ENCODE measurements at places on chromosomes 2 and 18.

DNA sequence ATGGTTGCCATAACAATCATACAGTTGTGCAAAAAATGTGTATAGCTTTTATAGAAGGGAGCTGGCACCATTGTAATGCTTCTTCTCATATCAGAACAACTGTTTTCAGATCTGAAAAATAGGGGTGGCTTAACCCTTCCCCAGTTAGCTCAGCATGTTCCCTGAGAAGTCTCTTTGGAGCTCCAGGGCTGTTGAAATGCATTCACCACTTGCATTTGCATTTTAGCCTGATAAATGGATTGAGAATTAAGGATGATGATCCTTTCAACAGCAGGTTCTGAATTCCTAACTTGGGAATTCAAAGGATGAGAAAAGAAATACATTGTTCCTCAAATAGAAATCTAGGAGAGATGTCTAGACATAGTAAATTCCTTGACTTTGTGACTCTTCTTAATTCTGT lies 181.7 kb upstream of the ALPP start:
- DNase-seq, result no peak

- no peak for DNase-seq
Measured at GRCh38 chr2:144348846-144349245, 171.1 kb downstream of the ZEB2 start.

- DNase-seq, result no peak
Measured at GRCh38 chr18:7034924-7035323, 82.7 kb downstream of the LAMA1 start.

DNA sequence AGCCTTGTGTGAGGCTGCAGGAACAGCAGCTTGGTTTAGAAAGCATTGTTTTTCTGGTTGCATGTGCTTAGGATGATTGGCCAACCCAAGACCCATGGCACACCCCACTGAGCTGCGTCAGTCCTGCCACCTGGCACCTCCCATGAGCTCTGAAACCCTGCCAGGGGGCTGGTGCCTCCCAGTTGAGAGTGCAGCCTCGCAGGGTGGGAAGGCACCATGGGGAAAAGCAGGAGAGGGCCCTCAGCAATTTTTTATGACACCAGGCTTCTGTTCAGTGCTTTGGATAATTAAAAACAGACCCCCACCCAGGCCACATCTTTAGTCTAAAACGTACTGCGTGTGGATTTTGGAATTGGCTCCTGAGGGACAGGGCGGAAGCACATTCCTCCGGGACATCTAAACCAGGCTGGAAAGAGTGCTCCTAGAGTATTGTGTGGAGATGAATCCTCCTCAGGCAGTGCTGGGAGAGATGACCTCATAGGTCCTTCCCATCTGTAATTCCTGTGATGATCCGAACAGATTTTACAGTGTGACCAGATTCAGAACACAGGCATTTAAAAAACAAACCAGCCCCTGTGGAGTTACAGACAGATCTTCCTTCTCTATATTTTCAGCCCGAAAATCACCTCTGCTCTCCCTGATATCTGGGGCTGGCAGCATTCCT lies 438.3 kb downstream of the ZNF521 start:
- DNase-seq, result no peak

GRCh38 chr2:163601377-163601776 lies 134.4 kb downstream of the FIGN start:
- no peak for DNase-seq

- DNase-seq, result peak; percentile 82
Measured at GRCh38 chr2:30231996-30232800, 864 bp downstream of the LBH start.

- DNase-seq, result no peak
Measured at GRCh38 chr2:99285526-99285925, 15.5 kb downstream of the LYG1 start.

DNA sequence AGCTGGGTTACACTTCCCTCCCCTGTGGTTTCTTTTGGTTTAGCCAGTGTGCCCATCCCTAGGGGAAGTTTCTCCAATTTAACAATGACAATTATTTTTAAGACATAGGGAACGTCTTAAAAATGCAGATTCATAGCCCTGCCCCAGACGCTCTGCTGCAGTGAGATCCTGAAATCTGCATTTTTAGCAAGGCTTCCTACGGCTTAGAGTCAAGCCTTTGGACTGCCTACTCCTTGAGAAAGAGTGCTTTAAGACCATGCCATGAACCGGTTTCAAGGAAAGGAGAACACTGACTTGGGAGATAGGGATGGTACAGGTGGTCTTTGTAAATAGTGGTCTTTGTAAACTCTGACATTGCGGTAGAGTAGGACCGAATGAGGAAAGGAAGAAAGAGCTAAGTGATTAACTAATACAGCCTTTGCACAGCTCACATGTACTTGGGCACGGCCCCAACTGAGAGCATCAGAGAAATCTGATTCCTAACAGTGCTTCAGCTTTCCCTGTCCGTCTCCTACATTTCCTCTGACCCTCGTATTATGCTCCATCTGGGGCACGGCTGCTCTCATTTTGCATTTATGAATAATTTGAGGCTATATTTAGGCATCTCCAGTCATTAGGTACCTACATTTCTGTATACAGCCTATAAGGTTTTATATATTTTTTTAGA lies 217.6 kb upstream of the TANK start:
- no peak for DNase-seq

DNA sequence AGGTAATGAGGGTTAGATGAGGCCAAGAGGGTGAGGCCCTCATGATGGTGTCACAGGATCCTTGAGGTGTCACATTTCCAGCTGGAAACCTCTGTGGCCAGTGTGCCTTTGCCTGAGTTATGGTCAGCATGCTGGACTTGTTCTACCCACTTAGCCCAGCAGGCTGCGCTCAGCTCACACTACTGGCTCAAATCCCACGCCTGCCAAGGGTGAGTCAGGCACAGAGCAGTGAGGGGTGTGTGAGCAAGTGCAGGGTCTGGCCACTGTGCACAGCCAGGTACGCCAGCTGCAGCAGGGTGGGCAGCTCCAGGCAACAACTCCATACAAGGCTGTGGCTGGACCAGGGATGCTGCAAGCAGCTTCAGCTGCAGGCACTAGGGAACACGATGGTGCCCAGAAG lies 616.6 kb upstream of the FSHR start:
- DNase-seq, result no peak

- DNase-seq, result no peak
Measured at GRCh38 chr2:29632018-29632417, 289.4 kb downstream of the ALK start.
